ACHN (cell line): ENCODE measurements at places on chromosomes 2 and 18.

DNA sequence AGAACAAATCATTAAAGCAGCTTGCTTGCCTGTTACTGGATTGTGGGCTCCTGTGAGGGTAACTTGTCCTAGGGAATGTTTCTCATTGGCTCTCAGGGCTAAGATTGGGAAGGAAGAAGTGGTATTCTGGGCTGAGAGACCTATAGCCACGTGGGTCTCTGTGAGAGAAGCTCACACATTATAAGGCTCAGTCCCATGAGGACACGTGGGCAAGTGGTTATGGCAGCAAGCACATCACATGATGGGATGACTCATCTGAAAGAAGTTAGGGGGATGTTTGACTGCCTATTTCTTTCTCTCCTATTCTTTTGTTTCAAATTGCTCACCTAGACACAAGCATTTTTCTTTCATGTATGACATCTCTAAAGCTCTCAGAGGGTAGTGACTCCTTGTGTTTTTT, 418.0 kb upstream of the ST6GAL2 start:
- DNase-seq, result no peak

GRCh38 chr2:101803128-101803527, 105.6 kb downstream of the MAP4K4 start:
- peak; percentile 57 for DNase-seq

GRCh38 chr18:26386441-26386840, 160.2 kb downstream of the TAF4B start:
- no peak for DNase-seq

- DNase-seq, result no peak
These were observed 92.5 kb downstream of the FHOD3 start for GRCh38 chr18:36389811-36390581.

DNA sequence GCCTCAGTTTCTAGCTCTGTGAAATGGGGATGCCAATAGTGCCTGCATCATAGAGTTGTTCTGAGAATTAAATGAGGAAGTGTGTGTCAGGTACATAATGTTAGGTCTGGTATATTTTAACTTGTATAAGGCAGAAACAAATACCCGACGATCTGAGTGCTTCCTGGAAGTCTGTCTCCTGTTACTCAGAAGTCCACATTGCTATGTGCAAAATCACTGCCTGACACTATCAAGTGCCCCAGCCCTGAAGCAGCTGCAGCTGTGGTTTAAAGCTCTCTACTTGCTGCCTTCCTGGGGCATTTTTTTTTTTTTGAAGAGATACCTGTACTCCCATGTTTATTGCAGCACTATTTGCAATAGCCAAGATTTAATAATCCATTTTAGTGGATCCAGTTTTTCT, 125.3 kb downstream of the SLC4A3 start:
- no peak for DNase-seq

GRCh38 chr2:197360744-197361156, 50.2 kb upstream of the ANKRD44 start:
- no peak for DNase-seq

GRCh38 chr2:168736649-168737445, 65.6 kb upstream of the NOSTRIN start:
- DNase-seq, result no peak

DNA sequence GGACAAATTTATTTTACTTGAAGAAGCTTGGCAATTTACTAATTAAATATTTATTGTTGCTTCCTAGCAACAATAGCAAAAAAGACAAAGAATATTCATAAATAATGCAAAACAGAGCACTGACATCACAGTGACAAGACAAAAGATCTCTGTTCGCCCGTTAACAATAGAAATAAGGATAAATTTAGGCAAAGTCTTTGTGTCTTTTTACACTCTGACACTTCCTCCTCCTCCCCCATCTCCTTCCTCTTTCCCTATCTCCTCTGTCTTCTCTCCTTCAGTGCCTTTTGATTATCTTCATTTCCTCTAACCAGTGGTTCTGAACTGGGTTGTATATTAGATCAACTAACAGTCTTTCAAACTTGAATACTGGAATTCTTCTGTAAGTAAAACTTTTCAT, 808.4 kb downstream of the ERBB4 start:
- DNase-seq, result no peak

DNA sequence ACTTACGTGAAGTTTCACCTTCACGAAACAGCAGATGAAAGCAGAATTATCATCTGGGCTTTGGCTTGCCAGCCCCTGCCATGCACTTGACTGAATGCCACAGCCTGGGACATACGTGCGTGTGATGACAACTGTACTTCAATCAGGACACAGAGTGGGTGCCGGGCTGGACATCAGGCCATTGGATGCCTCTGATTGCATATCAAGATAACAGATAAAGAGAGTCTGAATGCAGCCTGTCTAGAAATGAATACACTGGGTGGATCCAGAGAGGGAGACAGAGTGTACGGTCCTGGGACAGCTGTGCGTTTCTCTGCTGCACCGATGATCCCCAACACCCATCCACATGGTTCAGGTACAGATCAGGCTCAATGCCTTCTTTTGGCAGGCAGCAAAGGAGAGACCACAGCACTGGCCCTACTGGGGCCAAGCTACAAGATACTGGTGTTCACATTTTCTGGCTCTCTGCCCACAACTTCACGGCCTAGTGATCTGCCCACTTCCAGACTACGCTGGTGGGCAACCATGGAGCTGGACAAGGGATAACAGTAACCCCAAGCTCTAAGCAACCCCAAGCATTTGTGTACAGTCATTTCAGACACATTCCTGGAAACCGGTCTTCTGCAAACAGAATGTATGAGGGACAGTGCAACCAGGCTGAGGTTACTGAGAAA, 35.6 kb downstream of the FBLN7 start:
- peak; percentile 89 for DNase-seq

DNA sequence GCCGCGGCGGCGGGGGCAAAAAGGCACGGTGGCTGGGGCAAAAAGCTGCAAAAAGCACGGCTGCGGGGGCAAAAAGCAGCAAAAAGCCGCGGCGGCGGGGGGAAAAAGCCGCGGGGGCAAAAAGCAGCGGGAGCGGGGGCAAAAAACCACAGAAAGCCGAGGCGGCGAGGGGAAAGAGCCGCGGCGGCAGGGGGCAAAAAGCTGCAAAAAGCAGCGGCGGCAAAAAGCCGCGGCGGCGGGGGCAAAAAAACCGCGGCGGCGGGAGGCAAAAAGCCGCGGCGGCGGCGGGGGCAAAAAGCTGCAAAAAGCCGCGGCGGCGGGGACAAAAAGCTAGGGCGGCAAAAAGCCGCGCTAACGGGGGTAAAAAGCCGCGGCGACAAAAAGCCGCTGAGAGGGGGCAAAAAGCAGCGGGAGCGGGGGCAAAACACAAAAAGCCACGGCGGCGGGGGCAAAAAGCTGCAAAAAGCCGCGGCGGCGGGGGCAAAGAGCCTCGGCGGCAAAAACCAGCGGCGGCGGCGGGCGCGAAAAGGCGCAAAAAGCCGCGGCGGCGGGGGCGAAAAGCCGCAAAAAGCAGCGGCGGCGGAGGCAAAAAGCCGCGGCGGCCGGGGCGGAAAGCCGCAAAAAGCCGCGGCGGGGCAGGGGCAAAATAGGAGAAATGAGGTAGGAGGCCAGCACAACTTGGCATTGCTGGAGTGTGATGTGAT, 123.4 kb downstream of the ANKRD30BL start:
- DNase-seq, result no peak

DNA sequence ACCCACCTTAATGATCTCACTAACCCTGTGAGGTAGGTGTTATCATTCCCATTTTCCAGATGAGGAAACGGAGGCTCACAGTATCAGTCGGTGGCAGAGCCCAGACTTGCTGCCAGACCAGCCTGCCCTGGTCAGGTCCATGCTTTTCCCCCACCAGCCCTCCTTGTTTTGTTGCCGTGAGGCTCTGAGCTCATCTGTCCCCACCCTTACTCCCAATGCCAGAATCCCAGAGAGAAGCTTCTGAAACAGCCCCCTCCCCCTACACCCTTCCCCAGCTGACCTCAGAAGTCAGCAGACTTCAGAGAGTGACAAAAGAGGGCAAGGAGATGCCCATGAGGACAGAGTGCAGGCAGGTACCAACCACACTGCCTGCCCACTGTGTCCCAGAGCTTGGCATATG, 20.8 kb upstream of the TNS1 start:
- DNase-seq, result no peak

- no peak for DNase-seq
These were observed 321.6 kb upstream of the LYPD1 start for GRCh38 chr2:132991471-132992045.

DNA sequence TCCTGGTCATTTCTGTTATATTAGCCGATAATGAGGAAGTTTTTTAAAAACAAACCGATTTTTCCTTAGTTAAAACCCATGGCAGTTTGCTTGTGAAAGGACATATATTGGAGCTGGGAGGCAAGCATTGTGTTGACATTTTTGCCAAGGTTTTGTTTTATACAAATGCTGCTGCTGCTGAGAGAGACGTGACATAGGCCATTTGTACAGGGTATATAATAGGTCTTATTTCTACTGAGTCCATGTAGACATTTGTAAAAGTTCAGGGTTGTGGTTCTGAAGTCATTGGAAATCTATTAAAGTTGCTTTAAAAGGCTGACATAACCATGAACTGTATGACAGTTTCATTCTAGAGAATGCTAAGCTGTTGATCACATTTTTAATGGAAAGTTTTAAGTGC, 424.0 kb upstream of the FANCL start:
- no peak for DNase-seq

GRCh38 chr2:119062652-119063051, 95.9 kb downstream of the C1QL2 start:
- DNase-seq, result no peak

GRCh38 chr2:217166241-217166850, 306.5 kb upstream of the TNP1 start:
- DNase-seq, result peak; percentile 64

DNA sequence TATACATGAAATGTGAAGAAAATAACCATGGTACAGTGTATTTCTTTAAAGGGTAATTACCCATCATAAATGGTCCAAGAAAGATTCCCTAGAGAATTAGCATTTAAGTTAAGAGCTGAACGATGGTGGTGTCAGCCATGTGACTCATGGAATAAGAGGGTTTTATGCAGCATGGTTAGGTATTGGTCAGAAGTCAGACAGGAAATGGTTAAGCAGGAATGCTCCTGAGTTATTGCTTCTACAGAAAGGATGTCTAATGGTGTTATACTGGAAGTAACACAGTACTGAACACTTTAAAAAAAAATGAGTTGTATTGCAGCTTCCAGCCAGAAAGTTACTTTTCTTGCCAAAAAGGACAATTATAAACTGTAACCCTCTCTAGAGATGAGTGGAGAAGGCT, 72.7 kb upstream of the UBE2E3 start:
- DNase-seq, result peak; percentile 33

DNA sequence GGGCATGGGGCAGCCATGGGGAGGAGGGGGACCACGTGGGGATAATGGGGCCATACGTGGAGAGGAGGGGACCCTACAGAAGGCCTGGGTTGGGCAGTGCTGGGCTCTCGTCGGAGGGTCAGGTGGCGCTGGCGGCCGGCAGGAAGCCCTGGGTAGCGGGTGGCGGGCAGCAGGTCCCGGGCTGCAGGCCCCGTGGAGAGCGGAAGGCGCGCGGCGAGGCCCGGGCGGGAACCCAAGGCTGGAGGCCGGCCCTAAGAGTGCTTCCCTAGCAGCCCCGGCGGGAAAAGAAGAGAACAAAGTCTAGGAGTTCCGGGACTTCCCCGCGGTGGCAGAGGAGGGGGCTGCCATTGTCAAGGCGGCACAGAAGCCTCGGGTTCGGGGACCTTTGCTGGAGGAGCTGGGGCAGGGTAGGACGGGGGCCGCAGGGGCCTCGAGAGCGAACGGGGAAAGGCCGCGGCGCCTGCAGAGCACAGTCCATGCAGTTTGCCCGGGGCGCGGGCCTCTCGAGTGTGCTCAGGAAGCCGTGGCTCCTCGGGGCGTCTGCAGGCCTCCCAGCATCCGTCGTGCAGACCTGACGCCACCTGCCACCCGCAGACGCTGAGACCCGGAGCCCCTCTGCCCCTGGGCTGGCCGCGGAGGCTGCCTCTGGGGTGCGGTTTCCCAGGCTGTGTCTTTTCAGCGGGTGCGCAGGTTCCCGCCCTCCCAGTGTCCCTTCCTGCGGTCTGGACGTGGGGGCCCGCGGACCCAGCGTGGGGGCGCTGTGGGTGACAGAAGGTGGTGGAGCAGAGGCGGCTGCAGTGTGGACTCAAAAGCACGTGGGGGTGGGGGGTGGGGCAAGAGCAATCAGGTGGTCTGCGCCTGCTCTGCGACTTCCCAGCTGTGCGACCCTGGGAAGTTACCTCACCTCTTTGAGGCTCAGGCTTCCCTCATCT, 19.4 kb upstream of the NCL start:
- DNase-seq, result no peak

GRCh38 chr2:44569491-44569890, 207.7 kb downstream of the CAMKMT start:
- DNase-seq, result no peak

DNA sequence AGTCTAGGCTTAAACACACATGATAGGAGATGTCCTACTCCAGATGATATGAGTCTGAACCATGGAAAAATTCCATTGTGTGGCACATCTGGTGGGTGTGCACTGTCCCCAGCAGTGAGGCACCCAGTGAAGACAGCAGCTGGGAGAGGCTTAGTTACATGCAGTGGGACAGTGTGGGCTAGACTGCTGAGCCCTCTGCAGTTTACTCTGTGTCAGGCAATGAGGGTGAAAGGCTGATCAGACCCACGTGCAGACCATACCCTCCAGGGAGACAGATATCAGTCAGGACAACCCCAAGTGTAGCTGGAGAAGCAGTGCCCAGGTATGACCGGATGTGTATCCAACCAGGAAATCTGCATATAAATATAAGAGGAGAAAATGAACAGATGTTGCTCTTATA, 13.4 kb downstream of the IL37 start:
- no peak for DNase-seq

GRCh38 chr2:239717319-239717675, 307.8 kb downstream of the NDUFA10 start:
- no peak for DNase-seq

- DNase-seq, result no peak
These were observed 119.3 kb upstream of the SMAD2 start for GRCh38 chr18:48049757-48050156.

GRCh38 chr2:31383471-31384153, 30.9 kb downstream of the XDH start:
- no peak for DNase-seq

GRCh38 chr2:95013726-95014125, 11.8 kb upstream of the MAL start:
- DNase-seq, result no peak

DNA sequence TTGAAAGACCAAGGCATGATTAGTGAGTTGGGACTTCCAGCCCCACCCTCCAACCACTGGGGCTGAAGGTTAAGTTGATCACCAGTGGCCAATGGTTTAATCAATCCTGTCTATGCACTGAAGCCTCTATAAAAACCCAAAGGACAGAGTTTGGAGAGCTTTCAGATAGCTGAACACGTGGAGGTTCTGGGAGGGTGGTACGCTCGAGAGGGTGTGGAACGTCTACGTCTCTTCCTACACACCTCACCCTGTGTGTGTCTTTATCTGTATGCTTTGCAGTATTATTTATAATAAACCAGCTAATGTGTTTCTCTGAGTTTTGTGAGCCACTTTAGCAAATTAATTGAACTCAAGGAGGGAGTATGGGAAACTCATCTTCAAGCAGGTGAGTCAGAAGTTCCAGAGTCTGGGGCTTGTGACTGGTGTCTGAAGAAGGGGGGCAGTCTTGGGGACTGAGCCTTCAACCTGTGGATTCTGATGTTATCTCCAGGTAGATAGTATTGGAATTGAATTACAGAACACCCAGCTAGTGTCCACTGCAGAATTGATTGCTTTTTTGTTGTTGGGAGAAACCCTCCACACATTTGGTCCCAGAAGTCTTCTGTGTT, 20.3 kb downstream of the ACTR3 start:
- peak; percentile 34 for DNase-seq

- peak; percentile 98 for DNase-seq
These were observed 56.4 kb downstream of the CRIM1 start for GRCh38 chr2:36411962-36412444.
